Effector CD4-positive, alpha-beta T cell (primary cell): ENCODE measurements at places on chromosomes 13 and 19.

GRCh38 chr13:32453981-32454380, 26.1 kb upstream of the N4BP2L1 start:
- no peak for DNase-seq

- DNase-seq, result no peak
Measured at GRCh38 chr19:43781630-43782310, 997 bp upstream of the KCNN4 start.

DNA sequence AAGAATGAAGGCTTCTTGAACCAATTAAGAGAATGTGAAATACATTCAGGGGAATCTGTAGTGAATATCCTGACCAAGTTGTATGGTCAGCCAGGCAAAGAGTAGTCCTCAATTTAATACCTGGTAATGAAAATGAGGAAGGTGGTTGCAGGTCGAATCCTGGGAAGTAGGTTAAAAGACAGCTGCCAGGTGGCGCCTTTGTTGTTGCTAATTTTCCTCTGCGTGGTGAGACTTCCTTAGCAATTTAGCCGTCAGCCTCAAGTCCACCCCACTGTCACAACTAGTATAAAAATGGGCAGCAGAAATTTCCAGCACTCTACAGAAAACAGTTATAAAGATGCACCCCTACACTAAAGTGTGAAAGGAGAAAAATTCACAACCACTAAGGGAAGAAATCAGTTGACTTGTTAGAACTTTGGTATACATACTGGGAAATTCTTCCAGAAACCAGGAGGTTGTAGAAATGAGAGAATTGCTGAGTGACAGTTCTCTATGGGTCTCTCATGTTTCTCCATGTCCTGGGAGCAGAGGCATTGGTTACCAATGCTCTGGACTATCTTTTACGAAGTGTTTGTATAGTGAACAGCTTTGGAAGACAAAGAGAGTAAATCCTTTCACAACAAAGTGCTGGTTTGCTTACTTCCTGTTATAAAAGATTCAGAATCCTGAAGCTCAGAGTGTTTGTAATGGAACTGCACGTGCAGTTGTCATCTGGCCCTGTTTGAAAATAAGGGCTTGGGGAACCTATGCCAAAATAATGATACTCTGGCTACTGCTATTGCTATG, 235.9 kb downstream of the NHLRC3 start:
- no peak for DNase-seq

DNA sequence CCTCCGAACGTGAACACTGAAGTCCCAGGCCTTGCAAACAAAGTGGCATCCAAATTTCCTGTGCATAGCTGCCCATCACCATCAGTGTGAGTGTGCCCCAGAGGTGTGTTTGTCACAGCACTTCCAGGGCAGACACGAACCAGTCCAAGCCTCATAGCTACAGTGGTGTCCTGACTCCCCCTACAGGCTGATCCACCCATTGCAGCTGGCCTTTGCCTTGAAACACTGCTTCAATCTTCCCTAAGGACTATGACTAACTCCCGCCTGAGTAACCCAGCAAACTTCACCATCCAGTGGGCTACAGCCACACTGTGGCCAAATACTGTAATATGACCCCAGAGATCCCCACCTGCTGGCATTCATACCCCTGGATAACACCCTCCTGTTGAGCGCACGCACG, 3.9 kb downstream of the ZNF266 start:
- no peak for DNase-seq

- no peak for DNase-seq
Measured at GRCh38 chr13:100875392-100876043, 200.9 kb upstream of the TMTC4 start.

DNA sequence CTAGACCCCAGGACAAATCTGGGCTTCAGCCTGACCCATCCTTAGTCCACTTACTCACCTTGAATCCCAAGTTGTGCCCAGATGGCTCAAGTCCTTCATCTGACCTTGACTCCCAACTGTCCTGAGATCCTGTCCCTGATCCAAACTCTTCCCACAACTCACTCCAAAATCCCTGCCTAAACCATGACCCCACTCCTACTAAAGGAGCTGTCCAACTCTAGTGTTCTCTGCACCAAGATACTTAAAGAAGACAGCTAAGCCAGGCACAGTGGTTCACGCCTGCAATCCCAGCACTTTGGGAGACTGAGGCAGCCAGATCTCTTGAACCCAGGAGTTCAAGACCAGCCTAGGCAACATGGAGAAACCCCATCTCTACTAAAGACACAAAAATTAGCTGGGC, 8.5 kb downstream of the POU2F2 start:
- DNase-seq, result no peak

DNA sequence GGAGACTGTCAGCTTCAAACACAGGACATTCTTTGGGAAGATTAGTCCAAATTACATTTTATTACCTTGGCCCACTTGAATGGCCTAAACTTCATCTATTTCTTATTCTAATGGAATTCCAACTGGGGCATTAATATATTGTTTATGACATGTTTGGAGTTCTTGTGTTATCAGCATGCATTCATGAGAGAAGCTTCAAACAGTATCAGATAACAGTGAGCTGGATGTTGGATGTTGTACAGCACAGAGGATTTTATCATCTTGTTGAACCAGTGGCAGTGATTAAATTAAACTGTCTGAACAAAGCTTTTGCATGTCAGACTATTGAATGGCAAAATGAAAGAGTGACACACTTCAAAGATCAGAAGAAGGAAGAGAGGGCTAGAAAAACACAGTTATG, 50.0 kb downstream of the MZT1 start:
- no peak for DNase-seq

DNA sequence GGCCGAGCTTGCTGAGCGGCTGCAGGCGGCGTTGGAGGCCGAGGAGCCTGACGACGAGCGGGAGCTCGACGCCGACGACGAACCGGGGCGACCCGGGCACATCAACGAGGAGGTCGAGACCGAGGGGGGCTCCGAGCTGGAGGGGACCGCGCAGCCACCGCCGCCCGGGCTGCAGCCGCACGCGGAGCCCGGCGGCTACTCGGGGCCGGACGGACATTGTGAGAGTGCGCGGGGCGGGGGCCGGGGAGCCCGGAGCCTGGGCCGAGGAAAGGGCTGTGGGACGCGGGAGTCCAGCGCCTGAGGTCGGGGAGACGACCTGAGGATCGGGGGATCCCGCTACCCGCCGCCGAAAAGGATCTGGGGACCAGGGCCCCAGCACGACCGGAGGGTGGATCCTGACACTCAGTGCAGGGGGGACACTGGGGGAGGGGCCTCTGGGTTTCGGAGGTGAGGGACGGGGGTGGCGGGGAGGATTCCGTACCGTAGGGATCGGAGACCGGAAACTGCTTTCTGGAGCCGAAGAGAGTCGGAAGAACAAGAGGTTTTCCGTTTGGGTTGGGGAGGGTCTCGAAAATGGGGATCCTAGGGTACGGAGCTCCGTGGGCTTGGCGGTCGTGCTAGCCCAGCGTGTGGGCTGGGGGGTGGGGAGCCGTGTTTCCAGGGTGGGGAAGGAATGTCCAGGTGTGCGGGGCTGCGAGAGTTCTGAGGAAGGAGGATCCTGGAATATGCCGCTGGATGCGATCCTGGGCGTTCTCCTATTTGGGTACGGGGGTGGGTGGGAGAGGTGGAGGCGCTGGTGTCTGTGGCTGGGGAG, 616 bp downstream of the HNRNPUL1 start:
- DNase-seq, result peak; percentile 33

GRCh38 chr19:23475477-23475876, 80.2 kb upstream of the ZNF91 start:
- DNase-seq, result no peak

- no peak for DNase-seq
Measured at GRCh38 chr19:51458899-51459505, 748 bp upstream of the SIGLEC8 start.

DNA sequence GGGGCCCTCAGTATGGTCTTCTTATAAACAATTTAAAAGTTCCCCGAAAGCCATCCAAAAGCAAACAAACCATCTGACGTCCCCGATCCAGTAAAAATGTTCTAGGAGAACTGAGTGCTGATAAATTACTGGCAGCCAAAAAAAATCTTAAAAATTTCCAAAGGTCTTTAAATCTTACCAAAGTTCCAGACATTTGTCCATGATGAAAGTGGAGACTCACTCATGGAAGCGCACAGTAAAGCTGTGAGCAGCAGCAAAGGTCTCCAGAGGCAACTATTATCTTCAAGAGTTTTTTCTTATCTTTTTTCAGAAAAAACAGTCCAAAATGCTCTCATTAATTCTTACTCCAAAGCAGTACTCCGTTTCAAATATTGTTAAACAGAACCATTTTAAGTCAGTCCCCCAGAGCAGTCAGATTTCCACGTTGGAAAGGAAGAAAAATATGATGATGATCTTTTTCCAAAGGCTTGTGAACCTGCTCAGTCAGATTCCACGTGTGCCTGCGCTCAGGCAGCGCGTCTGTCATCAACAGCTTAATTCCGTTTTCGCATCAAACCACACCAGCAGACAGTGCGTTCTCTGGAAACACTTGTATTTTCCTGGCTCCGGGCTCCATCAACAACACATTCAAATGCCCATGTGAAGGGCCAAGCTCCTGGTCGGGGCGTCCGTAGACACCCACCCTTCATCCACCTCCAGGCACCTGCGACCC, 85.4 kb downstream of the COL4A1 start:
- DNase-seq, result no peak
